ENCODE measurements at places on chromosomes 5 and 9. TPM values are rescaled to one million over a fixed set of nuclear protein-coding genes. Genes with fewer than 3 reads are reported as not detected.
A peak's percentile ranks its signal among the peaks of the same experiment; 100 is the strongest.

The LHX3 gene
- total RNA-seq: not detected

DNA sequence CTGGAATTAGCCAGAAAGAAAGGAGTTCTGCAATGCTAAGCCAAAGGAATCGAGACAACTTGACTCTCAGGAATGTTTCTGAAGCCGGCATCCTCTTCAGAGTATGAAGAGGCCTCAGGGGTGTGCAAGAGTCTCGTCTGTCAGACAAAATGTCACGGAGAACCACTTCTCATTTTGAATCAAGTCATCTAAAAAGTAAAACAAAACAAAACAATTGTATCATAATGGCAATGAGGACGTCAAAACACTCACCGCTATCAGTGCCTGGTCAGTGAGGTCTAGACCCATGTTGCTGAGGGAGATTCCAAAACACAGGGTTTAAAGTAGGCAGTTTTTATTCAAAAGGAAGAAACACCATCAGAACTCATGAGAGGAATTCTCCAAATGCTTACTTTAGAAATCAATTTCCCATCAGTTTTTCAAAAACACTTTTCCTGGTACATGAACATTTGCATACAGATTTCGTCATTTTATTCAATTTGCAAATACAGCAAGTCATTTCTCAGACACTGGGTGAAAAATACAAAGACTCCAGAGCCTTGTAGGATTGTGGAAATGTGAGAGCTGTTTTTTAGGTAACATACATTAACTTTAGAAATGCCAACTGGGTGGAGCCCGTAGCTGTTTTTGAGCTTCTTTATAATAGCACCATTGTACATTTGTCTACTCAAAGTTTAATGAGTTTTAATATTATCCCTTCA is 89.5 kb upstream of the MAP3K1 start:
- H3K4me1 ChIP-seq: no peaks in the 10 kb centered on the region
- H3K4me3 ChIP-seq: no peak overlapping the region
- no peaks in the 10 kb centered on the region for H3K36me3 ChIP-seq
- no peak for DNase-seq

The CD72 gene
- total RNA-seq: 0.60 TPM

The ANKRD34B gene
- not detected for total RNA-seq

GRCh38 chr5:137078171-137078665 is 420.9 kb downstream of the SPOCK1 start:
- no peak for DNase-seq
- H3K27me3 ChIP-seq: no peaks in the 10 kb centered on the region
- H3K4me1 ChIP-seq: no peaks in the 10 kb centered on the region
- no peak overlapping the region for H3K4me3 ChIP-seq

The ELAVL2 gene
- total RNA-seq: not detected

The NR2F1-AS1 gene
- total RNA-seq: 1.7 TPM

DNA sequence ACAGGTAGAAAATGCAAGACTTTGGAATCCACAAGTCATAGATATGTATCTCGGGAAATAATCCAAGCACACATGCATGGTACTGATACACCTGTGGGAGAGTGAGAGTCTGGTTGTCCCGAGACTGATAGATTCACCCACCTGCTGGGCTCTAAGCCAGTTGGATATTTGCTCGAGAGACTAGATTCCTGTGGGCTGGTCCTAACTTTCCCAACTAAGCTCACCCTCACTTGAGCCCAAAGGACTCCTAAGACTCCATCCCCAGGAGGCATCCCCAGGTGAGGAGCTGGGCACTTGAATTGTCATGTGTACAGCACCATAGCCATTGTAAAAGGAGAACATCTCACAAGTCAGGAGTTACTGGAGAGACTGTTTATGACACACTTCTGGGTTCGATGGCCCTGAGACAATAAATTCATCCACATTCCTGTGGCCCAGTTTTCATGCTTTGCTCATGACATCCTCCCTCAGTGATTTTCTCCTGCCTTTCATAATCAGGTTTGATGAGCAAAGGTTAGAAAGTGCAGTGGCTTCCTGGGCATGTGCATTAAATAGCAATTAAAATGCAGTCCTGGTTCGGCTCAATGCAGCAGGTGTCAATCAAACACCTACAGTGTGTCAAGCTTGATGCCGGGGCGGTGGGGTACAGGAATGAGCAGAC is 18.1 kb downstream of the SLC1A1 start:
- H3K4me3 ChIP-seq: no peak overlapping the region
- no peak for DNase-seq
- H3K4me1 ChIP-seq: peaks cover 73% of the 10 kb centered on the region
- H3K27ac ChIP-seq: peak overlapping the region; percentile 84
- H3K27me3 ChIP-seq: no peaks in the 10 kb centered on the region

The ANKRD18A gene
- 3.1 TPM for total RNA-seq

GRCh38 chr9:135076876-135077430 is 10.5 kb upstream of the OLFM1 start:
- H3K36me3 ChIP-seq: no peaks in the 10 kb centered on the region
- no peak overlapping the region for H3K27ac ChIP-seq
- H3K27me3 ChIP-seq: no peaks in the 10 kb centered on the region
- no peaks in the 10 kb centered on the region for H3K4me1 ChIP-seq
- no peak for DNase-seq
- no peak overlapping the region for H3K4me3 ChIP-seq

GRCh38 chr9:69443178-69443577 is 118.2 kb downstream of the ENTREP1 start:
- DNase-seq: no peak
- no peak overlapping the region for H3K27ac ChIP-seq
- H3K27me3 ChIP-seq: no peaks in the 10 kb centered on the region
- H3K36me3 ChIP-seq: no peaks in the 10 kb centered on the region
- no peaks in the 10 kb centered on the region for H3K4me1 ChIP-seq

- DNase-seq: no peak
- no peak overlapping the region for H3K27ac ChIP-seq
- no peaks in the 10 kb centered on the region for H3K36me3 ChIP-seq
- no peaks in the 10 kb centered on the region for H3K4me1 ChIP-seq
- H3K4me3 ChIP-seq: no peak overlapping the region
These were observed 214.2 kb downstream of the TMEM232 start for GRCh38 chr5:110512266-110512665.

DNA sequence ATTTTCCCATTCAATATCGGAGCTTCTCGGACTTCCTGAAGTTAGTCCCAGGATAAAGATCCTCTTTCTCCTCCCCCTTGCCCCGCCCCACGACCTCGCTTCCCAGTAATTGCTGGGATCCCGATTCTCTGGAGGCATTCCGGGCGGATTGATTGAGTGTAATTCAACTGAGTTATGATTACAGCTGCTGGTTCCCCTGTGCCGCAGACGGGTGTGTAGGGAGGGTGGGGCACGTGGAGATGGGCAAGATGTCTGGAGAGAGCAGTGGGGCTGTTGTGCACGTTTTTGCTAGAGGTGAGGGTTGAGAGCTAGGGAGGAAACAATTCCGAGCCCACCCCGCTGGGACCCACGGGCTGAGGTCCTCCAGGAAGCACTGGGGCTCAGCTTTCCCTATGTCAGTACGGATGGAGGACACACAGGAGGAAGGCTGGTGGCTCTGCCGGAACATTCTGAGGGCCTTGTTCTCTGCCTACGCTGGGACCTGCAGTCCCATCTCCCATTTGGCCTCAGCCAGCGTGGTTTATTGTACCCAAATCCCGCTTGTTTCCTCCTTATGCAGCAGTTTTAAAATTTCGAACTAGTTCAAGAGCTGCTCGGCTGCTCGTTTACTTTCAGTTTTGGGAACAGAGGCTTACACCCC is 2.4 kb upstream of the DMRT2 start:
- H3K36me3 ChIP-seq: no peaks in the 10 kb centered on the region
- peaks cover 35% of the 10 kb centered on the region for H3K4me1 ChIP-seq
- no peak for DNase-seq
- peaks cover 73% of the 10 kb centered on the region for H3K27me3 ChIP-seq
- no peak overlapping the region for H3K27ac ChIP-seq
- H3K4me3 ChIP-seq: peak overlapping the region; percentile 23

- no peaks in the 10 kb centered on the region for H3K36me3 ChIP-seq
- no peak overlapping the region for H3K27ac ChIP-seq
- no peaks in the 10 kb centered on the region for H3K27me3 ChIP-seq
These were observed 194.7 kb downstream of the DNAH5 start for GRCh38 chr5:13749766-13750165.

DNA sequence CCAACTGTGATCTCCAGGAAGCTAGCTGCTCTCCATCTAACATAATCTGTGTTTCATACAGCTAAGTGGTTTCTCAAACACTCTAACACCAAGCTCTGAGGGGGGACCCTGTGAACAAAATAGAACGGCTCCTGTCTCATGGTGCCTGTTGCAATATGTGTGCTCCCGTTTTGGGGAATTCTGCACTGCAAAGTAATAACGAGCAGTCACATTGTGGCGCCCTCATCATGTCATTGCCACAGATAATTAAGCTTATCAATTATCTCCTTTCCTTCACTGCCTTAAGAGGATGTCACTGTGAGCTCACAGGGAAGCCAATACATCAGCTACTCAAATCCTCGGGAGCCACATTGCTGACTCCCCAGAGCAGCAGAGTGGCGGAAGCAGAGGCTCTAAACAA is 416.2 kb downstream of the SPOCK1 start:
- H3K36me3 ChIP-seq: no peaks in the 10 kb centered on the region
- DNase-seq: no peak

The ADGRV1 gene
- total RNA-seq: 13.0 TPM

DNA sequence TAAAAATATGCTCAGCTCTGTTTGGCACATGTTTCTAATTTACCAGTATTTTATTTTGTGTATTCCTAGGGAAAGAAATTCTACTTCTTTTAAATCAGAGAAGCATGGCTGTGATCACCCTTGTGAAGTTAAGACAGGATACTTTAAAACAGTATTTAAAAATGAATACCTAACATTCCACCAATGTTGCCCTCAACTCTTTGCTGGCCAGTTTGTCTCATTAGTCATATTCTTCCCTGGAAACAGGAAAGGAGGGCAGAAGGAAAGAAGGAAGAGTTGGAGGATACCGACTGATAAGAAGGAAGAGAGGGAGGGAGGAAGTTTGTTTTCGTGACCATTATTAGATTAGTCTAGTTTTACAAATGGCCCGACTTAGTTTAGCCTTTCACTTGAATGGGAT is 137.4 kb downstream of the PLK2 start:
- no peaks in the 10 kb centered on the region for H3K27me3 ChIP-seq
- H3K27ac ChIP-seq: no peak overlapping the region
- no peak overlapping the region for H3K4me3 ChIP-seq
- no peaks in the 10 kb centered on the region for H3K4me1 ChIP-seq

DNA sequence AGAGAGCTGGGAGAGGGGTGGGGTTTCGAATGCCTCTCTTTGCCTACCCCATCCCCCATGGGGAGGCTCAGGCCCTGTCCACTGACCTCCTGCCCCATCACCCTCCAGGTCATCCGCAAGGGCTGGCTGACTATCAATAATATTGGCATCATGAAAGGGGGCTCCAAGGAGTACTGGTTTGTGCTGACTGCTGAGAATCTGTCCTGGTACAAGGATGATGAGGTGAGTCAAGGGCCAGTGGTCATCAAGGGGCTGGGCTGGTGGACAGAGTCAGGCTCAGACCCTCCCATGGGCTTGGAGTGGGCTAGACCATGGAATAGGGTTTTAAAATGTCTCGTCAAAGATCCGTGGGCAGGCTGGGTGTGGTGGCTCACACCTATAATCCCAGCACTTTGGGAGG is 33.7 kb downstream of the GOLGA2 start:
- no peak for DNase-seq
- H3K4me1 ChIP-seq: no peaks in the 10 kb centered on the region
- H3K4me3 ChIP-seq: no peak overlapping the region
- H3K27ac ChIP-seq: no peak overlapping the region
- no peaks in the 10 kb centered on the region for H3K27me3 ChIP-seq
- H3K36me3 ChIP-seq: no peaks in the 10 kb centered on the region

The ALDH1A1 gene
- 603 TPM for total RNA-seq

The OSMR gene
- total RNA-seq: 11.8 TPM

GRCh38 chr9:38417003-38417945 is 7.0 kb downstream of the IGFBPL1 start:
- no peaks in the 10 kb centered on the region for H3K4me1 ChIP-seq
- no peaks in the 10 kb centered on the region for H3K27me3 ChIP-seq
- DNase-seq: no peak
- no peak overlapping the region for H3K27ac ChIP-seq
- H3K4me3 ChIP-seq: no peak overlapping the region

GRCh38 chr5:36150676-36151433 is 832 bp downstream of the LMBRD2 start:
- DNase-seq: peak; percentile 49
- peaks cover 3% of the 10 kb centered on the region for H3K36me3 ChIP-seq
- peak overlapping the region; percentile 89 for H3K4me3 ChIP-seq
- H3K27me3 ChIP-seq: no peaks in the 10 kb centered on the region
- peaks cover 23% of the 10 kb centered on the region for H3K4me1 ChIP-seq

- H3K36me3 ChIP-seq: no peaks in the 10 kb centered on the region
- H3K4me1 ChIP-seq: no peaks in the 10 kb centered on the region
- H3K27me3 ChIP-seq: peaks cover 14% of the 10 kb centered on the region
These were observed 1.0 kb downstream of the ADAMTS19 start for GRCh38 chr5:129460936-129461710.
